ENCODE measurements at places on chromosomes 12 and 14. TPM values are rescaled to one million over a fixed set of nuclear protein-coding genes. Genes with fewer than 3 reads are reported as not detected.

The ISCA2 gene
- 9.6 TPM for total RNA-seq

The FGF6 gene
- not detected for total RNA-seq

The GPR65 gene
- total RNA-seq, result 1.7 TPM

The PLCZ1 gene
- total RNA-seq, result not detected

- no peak for DNase-seq
Measured at GRCh38 chr12:50215033-50215432, 47.9 kb upstream of the CERS5 start.

DNA sequence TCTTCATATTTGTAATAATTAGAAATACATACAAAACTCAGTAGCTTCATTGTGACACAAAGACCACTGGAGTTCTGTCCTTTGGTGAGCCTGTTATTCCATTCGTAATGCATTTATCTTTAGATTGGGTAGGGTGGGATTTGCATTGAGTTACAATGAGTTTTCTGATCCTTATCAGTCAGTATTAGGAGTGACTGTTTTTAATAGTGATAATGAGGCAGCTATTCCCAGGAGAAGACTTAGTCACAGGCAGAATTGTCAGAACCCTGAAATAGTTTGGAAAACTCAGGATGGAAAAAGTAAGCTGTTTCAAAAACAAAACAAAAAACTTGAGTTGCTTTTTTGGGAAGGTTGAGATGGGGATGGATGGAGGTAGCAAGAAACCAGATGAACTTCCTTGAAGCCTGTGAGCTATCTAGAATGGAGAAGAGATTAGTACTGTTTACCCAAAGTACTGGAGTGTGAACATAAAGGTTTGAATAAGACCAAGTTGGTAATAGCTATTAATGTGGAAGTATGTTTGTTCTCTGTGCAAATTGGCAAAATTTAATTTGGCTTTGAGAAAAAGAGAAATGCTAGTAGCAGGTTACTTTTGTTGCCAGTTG is 38.6 kb downstream of the FBXO34 start:
- no peak for DNase-seq

The CLEC4A gene
- 1.3 TPM for total RNA-seq

- no peak for DNase-seq
Measured at GRCh38 chr14:98456231-98456630, 815.8 kb downstream of the BCL11B start.

The ADIPOR2 gene
- 19.8 TPM for total RNA-seq

GRCh38 chr12:82097877-82098276 is 260.3 kb downstream of the CCDC59 start:
- no peak for DNase-seq

DNA sequence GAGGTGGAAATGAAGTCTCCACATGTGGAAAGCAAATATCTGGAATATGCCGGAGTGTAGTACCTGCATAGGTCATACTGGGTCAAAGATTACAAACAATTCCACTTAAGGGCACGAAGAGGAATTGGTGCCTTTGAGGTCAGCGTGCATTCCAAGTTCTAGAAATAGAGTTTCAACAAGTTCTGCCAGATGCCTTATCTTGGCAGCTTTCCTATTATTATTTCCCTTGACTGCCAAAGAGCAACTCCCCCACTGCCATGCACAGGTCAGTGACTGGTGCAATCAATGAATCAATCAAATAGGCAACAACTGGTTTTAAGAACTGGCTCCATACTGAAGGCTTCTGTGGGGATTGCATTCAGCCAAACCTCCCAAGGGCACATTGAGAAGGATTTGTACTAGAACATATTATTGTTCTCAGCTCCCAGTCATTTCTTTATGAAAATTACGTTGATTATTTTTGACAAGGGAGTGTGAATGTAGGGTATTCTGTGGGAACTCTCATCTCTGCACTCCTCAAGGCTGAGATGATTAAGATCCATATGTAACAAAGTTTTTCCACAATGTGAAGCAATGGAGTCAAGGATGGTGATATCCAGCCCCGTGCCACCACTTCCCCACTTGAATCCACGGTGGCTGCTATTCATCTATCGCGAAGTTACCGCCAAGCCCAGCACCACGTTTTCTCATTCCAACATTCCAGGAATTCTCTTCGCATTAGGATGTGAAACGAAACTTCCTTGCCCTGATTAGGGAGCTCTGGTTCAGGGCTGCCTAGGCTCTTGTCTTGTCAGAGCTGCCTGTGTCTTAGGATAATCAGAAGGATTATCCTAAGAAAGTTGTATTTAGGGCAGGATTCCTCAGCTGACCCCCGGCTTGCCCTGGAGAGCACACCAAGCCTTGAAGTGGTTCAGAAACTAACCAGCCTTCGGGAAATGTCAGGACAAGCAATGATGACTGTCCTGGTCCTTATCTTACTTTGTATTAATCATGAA is 115.1 kb upstream of the PCED1B start:
- no peak for DNase-seq

The NEUROD4 gene
- not detected for total RNA-seq

DNA sequence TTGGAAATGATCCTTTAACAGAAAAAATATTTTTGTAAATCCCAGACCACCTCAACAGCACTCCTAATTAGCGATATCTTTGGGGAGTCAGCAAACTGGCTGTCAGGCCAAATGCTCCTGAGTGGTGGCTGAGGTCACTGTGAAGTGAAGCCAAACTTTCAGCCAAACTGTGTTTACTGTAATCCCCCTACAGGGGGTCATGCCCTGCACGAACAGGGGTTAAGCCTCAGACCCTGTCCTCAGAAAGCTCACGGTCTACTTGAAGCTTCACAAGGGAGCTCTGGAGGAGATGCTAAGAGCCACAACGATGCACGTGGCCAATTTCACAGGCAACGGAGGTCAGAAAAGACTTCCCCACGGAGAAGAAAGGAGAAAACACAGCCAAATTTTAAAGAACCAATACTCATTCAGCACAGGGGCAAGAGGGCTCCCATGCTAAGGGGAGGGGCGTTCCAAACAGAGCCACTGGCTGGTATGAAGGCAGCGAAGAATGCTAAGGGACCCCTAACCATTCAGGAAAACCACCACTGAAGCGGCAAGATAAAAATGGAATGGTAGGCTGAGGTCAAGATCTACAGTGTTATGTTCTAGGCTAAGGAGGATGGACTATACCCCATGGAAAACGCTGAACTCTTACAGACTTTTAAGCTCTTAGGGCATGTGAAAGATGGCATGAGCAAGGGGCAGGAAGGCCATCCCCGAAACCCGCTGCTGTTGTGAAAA is 105.4 kb downstream of the ITPR2 start:
- DNase-seq, result no peak

- no peak for DNase-seq
Measured at GRCh38 chr14:95330591-95331370, 11.1 kb upstream of the CLMN start.

GRCh38 chr12:108689314-108690190 is 41.8 kb downstream of the CORO1C start:
- DNase-seq, result no peak

- DNase-seq, result no peak
Measured at GRCh38 chr12:81162391-81163136, 84.7 kb downstream of the ACSS3 start.

The TRHDE gene
- total RNA-seq, result 18.7 TPM

DNA sequence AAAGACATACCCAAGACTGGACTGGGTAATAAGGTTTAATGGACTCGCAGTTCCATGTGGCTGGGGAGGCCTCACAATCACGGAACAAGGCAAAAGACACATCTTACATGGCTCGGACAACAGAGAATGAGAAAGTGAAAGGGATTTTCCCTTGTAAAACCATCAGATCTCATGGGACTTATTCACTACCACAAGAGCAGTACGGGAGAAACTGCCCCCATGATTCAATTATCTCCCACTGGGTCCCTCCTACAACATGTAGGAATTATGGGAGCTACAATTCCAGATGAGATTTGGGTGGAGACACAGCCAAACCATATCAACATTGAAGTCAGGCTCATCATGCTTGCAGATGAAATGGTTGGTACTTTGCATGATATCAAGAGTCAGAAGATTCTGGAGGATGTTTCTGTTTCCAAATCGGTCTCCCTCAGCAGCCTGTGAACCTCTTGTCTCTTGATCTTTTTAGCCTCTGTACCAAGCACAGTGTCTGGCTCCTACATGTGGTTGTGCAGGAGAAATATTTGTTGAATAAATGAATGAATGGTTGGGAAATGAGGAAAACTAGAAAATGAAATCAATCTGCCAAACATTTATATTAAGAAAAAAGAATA is 98.6 kb downstream of the VRK1 start:
- no peak for DNase-seq

DNA sequence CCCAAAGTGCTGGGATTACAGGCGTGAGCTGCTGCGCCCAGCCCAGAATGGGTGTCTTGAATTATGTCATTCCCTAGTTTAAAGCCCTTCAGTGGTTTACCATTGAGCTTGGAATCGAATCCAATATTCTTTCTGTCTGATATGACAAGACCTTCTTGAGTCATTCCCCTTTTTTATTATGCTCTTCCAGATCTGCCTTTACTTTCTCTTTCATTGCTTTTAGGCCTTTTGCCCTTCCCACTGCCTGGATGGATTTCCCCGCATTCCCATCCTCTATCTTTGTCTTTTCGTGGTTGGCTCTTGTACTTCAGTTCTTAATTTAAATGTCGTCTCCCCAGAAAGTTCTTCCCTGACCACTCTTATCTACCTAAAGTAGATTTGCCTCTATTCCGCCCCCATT is 1.6 kb downstream of the TRAFD1 start:
- no peak for DNase-seq

GRCh38 chr12:20438299-20438779 is 70.0 kb downstream of the PDE3A start:
- no peak for DNase-seq

The PROX2 gene
- total RNA-seq, result not detected

The CDH24 gene
- 3.4 TPM for total RNA-seq

DNA sequence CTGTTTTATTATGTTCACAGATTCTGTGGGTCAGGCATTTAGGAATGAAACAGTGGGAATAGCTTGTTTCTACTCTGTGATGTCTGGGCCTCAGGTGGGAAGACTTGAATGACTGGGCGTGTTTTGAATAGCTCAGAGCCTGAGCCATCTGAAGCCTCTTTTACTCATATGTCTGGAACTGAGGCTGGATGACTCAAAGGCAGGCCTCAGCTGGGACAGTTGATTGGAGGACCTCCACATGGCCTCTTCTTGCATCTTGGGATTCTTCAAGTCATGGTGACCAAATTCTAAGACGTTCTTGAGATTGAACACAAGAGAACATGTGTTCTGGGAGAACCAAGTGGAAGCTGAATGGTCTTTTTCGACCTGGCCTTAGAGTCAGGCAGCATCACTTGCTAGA is 45.8 kb upstream of the TBX3 start:
- DNase-seq, result no peak

GRCh38 chr14:53019406-53019805 is 68.6 kb upstream of the FERMT2 start:
- DNase-seq, result no peak

DNA sequence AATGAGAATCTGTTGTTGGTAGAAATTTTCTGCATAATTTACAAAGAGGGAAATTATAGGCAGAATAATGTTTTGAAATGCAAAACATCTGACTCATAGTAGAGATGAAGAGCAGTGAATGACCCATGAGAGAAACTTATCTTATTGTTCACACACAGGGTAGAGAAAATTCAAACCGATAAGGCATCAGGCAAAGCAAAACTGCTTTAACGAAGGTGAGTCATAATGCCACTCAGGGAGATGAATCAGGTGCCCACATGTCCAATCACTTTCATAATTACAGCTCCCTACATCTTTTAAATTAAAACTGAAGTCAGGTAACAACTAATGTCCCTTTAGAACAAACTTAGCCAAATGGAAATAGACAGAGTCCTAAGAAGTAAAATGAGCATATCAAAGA is 265.6 kb upstream of the GARIN6 start:
- DNase-seq, result no peak

The DNM1L gene
- total RNA-seq, result 17.2 TPM

GRCh38 chr14:74577247-74577947 is 34.6 kb downstream of the LTBP2 start:
- DNase-seq, result no peak

GRCh38 chr12:46438719-46439319 is 66.2 kb upstream of the SLC38A2 start:
- DNase-seq, result no peak

- no peak for DNase-seq
Measured at GRCh38 chr14:66638689-66639088, 130.7 kb downstream of the GPHN start.

- DNase-seq, result no peak
Measured at GRCh38 chr12:2794191-2794735, 507 bp upstream of the FKBP4 start.

DNA sequence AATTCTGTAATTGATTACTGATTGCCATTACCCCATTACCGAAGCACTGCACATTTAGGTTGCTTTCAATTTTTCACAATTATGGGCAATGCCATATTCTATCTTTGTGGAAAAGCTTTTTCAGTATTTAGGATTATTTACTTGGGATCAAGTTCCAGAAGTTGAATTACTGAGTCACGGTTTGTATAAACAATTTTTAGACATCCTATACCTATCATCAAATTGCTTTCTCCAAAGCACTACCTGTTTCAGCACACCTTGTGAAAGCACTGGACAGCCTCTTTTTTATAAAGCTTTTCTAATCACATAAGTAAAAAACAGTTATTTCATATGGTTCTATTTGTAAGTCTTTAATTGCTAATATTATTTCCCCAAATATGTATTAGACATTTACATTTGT is 221.5 kb upstream of the CAND1 start:
- no peak for DNase-seq

GRCh38 chr12:90090929-90091651 is 382.5 kb upstream of the ATP2B1 start:
- DNase-seq, result no peak

The APEX1 gene
- total RNA-seq, result 107 TPM

GRCh38 chr14:23351681-23352505 is 794 bp downstream of the SLC22A17 start:
- DNase-seq, result no peak

- no peak for DNase-seq
Measured at GRCh38 chr12:112347581-112347982, 34.6 kb downstream of the HECTD4 start.

DNA sequence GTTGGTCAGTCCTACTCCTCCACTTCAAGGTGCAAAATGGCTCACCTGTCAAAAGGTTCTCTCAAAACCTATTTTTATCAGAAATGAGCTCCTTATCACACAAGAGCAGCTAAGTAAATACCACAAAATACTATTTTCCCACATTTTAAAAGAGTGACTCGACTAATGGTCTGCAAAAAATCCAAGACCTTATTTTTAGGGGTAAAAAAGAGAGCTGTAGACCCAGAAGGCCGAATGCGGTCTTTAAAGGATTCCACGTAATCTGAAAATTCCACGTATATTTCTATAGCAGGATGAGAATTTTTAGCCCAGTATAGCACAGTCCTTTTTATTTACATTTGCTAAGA is 3.8 kb downstream of the C14orf93 start:
- DNase-seq, result no peak

The SMCO2 gene
- not detected for total RNA-seq

GRCh38 chr12:81005606-81006005 is 67.9 kb upstream of the LIN7A start:
- no peak for DNase-seq
